ENCODE measurements at places on chromosomes 7 and 10.

DNA sequence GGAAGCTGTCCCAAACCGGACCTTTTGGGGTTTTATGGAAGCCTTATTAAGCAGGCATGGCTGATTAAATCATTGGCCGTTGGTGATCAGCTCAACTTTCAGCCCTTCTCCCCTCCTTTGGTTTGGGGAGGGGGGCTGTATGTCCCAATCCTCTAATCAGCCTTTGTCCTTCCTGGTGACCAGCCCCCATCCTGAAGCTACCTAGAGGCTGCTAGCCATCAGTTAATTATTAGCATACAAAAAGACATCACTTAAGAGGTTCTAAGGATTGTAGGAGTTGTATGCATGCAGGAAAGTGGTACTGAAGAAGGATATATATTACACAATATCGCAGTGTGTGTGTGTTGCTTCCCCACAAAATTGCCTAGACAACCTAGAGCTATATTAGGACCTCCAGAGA, 553.3 kb upstream of the FZD8 start:
- DNase-seq = no peak

DNA sequence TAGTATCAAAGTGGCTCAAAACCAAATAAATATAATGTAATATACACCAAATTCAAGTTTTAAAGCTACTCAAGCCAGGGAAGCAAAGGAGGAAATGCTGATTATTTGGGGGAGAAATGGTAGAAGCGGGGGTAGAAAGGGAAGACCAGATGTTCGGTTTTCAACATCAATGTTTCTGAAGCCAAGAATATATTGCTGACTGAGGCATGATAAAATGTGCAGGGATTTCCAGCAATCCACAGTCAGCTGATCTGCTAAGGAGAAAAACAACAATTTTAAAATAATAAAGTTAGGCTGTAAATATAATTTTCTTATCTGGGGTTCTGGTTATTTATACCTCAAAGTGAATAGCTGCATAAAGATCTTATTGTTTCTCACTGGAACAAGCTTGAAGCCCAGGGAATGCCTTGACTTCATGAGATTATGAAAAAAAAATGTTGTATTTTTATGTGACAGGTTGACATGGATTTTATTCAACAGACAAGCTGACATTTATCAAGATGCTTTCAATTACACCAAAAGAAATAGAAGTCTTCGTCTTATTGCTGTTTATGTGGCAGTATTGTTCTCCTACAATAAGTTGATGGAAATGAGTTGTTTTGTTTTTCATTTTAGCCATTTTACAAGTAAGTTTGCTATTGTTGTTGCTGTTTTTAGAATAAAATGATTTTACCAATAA, 28.6 kb upstream of the BMPER start:
- no peak for DNase-seq

DNA sequence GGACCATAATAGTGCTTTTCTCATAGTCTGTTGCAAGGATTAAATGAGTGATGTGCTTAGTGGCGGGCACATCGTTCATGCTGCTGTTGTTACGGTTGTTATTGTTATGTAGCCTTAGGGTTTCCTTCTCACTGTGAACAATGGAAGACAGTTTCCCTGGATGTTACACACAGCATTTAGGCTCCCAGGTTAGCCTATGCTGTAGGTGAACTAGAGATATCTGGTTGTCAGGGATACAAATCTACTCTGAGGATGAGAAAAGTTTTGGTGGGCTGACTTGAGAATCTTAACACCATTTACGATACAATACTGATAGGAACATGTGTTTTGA, 14.7 kb downstream of the SH3PXD2A start:
- DNase-seq = no peak

GRCh38 chr7:41037691-41038090, 665.2 kb downstream of the INHBA start:
- no peak for DNase-seq

DNA sequence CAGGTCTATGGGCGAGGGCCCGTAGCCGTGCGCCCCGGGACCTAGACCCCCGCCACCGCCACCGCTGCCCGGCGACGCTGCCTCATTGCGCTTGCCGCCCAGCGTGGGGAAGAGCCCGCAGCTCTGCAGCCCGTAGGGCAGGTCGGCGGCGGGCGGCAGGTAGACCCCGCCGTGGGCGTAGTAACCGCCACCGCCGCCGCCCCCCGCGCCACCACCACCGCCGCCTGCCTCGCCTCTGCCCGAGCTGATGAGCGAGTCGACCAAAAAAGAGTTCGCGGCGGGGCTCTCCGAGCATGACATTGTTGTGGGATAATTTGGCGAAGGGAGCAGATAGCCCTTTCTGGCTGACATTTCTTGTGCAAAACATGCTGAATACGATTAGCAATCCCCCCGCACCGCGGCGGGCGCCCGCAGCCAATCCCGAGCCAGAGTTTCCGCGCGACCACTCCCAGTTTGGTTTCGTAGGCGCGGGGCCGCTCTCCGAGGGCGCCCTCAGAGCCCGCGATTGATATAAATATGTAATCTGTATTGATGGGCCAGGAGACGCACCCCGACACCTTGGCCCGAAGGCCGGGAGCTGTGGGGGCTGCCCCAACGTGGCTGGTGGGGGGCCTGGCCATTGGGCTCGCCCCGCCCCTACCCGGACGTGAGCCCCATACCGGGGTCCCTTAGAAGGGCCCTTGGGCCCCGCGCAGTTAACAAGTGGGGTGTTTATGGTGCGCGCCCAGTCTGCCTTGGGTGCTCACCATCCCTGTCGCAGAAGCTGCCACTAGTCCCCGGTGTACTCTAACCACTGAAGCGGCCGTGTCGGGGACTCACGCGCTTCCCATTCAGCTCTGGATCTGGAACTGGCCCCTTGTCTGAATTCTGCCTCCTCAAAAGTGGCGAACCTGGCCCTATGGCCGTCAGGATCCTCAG, at the start of gene HOXA10:
TSS of gene HOXA10 (minus strand) at position 365 of the 918 bp plus-strand sequence. CDS start at position 351, 14 bp downstream.
- DNase-seq = no peak

GRCh38 chr7:148967602-148968001, 60.7 kb downstream of the PDIA4 start:
- DNase-seq = no peak

DNA sequence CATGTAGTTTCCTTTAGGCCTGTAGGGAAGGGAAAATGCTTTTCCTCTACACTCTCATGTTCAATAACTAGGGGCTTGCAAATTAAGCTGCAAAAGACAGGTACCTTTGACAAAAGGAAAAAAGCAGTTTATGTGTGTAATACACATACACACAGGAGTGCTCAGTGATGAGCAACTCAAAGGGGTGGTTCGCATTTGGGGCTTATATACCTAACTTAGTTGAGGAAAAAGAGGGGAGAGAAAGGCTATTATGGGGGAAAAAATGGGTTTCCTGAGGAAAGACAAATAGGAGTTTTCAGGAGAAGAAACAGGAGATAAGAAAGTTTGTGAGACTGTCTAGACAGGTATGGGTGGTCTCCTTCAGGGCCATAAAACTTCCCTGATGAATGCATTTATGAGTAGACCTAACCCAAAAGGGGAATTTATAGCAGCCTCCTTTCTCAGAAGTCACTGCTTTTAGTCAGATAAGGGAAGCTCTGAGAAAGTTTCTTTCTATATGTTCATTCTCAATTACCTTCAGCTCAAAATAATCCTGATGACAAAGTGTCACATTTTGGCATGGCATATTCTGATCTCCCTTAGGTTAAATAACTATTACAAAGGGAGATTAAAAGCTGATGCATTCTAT, 55.2 kb upstream of the EZH2 start:
- no peak for DNase-seq

GRCh38 chr10:110947061-110947595, 27.7 kb downstream of the SHOC2 start:
- no peak for DNase-seq

- DNase-seq = no peak
Observed at GRCh38 chr7:3243680-3244079, 57.4 kb upstream of the SDK1 start.

- no peak for DNase-seq
Observed at GRCh38 chr10:53233749-53234148, 461.2 kb upstream of the MBL2 start.

GRCh38 chr7:77481615-77482014, 55.5 kb upstream of the PTPN12 start:
- DNase-seq = no peak

- DNase-seq = no peak
Observed at GRCh38 chr10:8407501-8408021, 353.1 kb downstream of the GATA3 start.

DNA sequence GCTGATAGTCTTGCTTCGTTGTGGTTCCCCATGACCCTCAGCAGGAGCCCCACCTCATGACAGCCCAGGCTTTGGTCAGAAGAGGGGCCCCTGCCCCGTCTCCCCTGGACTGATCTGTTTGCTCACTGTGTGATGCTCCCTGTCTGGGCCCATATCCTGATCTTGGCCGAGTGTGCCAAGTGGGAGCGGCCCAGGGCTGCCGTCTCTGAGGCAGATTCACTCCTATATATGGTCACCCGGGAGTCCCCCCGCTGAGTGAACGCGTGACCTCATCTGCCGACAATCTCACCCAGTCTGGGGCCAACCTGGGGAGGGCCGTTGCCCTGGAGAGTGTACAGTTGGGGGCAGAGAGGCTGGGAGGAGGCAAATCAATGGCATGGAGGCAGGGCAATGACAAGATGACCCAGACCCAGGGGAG, 34.5 kb downstream of the PPIF start:
- DNase-seq = no peak

DNA sequence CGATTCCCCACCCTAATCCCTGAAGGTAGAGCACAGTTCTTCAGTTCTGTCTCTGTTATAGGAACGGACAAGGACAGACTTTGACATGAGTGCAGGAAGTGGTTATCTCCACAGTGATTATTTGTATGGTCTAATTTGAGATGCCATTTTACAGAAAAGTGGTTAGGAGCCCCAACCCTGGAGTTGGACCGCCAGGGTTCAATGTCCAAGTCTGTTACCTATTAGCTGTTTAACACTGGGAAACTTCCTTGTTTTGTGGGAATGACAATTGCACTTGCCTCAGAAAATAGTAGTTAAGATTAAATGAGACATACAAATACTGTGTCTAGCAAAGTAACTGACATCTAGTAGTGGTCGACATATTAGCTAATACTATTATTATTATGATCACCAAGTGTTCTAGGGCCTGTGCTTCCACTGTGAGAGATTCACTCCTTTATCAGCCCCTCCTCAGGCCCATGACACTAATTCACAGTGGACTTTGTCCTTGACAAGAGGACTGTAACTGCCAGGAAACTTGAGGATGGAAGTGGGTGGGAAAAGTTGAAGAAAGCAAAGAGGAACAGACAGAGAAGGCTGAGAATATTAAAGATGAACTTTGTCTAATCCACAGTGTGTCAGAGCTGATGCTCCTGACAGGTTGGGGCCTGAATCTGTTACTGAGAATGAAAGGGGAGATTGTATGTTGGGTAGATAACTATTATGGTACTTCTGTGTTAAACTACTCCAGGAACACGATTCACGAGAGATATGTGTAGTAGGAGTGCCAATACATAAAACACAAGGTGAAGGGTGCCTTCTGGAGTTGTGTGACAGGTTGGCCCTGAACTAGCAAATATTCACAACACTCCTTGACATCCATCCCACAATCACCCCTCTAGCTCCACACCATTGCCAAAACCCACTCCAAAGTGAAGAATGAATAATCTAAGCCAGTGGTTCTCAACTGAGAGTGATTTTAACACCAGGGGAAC, 66.4 kb downstream of the TAC1 start:
- no peak for DNase-seq

DNA sequence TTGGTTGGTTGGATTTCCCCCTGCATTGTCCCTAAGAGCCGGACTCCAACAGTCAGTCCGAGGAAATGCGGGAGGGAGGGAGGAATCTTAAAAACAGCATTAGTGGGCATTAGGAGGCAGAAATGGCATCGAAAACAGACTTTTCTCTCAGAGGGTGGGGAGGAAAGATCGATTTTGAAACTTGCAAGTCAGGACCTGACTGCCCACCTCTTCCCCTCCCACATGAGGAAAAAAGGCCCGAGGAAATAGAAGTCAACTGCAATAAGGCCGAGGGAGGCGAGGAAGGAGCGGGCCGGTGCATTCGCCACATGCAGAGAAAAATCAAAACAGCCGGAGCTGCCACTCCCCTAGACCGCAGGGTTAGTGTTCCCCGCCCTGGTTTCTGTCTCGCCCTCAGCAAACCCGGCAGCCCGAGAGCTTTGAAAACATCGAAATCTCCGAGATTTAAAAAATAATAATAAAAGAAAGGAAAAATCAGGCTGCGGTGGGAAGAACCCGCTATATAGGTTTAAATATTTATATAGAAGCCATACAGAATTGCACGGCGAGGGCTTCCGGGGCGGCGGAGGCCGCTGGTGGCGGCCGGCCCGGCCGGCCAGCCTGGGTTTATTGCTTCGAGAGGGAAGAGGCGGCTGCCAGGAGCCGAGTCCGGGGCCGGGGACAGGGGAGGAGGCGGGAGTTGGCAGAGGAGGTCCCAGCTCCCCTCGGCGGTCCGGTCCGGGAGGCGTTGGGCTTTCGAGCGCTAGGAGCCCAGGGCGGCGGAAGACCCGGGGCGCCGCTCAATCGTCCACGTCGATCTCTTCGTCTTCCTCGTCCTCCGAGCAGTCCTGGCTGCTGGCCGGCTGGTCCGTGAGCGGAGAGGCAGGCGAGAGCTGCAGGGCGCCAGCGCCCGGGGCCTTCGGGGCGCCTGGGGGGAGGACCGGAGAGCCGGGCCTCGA, 2.5 kb downstream of the LBX1 start:
- DNase-seq = no peak

- DNase-seq = no peak
Observed at GRCh38 chr7:6709808-6710207, 3.1 kb upstream of the ZNF12 start.

DNA sequence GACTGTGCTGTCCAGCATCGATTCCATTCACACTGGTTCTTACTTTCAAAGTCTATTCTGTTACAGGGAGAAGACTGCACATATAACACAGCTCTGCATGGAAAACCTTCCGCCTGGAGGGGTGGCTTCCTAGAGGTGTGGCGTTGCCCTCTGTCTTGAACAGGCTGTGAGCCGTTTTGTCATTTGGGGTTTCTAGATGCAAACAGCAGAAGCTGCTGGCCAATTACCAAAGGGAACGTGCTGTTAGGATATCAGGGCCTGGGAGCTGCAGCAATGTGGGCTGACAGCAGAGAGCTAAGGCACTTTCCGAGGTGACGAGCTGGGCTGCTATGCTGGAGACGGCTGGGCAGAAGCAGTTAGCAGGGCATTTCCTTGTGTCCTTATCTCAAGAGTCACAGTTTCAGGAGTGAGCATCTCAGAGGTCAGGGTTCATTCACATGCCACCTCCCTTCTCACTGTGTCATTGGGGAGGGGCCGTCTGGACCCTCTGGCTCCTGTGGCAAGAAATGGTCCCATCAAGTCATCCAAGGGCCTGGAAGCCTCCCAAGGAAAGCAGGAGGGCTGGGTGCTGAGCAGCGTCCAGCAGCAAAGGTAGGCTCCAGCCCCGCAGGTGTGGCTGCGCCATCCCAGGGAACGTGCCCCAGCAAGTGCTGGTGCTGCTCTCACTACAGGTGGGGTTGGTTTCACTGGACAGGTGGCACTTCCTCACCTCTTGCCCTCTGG, 106.5 kb downstream of the WDR37 start:
- DNase-seq = no peak
